Adrenal gland (tissue), 19 donors: ENCODE measurements at places on chromosomes 6 and 20.

DNA sequence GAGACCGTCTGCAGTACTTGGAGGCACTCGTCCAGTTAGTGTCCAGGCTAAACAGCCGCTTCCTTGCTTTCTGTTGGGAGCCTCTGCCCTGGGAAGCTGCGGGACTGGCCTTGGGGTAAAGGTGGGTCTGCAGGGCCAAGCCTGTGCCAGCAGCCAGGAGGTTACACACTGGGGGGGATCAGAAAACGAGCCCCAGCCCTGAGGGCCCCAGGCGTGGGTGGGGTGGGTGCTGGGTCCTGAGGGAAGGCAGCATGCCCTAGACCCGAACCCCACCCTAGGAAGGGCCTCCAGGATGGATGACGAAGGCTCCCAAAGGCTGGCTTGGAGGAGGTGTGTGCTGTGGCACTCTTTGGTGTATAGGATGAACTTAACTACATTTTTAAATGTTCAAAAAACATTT is 335.2 kb downstream of the ZFAND3 start:
- no peak for DNase-seq

DNA sequence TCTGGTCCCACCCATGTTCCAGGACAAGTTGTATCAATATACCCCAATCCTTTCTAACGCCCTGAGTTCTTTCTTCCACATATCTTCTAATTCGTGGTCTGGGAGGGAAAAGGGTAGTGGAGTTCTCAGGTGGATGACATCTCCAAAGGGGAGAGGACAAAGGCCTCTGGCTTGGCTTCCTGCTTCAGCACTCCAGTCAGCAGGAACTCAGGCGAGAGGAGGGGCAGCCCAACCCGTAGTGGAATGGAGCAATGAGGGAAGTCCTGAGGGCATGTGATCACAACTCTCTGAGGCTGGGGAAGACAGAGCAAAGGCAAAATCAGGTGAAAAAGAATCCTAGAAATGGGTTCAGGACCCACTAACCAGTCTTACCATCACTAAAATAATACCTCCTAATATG is 9.6 kb upstream of the NRM start:
- DNase-seq, result no peak

- no peak for DNase-seq
Measured at GRCh38 chr6:155352811-155353210, 38.5 kb upstream of the TFB1M start.

DNA sequence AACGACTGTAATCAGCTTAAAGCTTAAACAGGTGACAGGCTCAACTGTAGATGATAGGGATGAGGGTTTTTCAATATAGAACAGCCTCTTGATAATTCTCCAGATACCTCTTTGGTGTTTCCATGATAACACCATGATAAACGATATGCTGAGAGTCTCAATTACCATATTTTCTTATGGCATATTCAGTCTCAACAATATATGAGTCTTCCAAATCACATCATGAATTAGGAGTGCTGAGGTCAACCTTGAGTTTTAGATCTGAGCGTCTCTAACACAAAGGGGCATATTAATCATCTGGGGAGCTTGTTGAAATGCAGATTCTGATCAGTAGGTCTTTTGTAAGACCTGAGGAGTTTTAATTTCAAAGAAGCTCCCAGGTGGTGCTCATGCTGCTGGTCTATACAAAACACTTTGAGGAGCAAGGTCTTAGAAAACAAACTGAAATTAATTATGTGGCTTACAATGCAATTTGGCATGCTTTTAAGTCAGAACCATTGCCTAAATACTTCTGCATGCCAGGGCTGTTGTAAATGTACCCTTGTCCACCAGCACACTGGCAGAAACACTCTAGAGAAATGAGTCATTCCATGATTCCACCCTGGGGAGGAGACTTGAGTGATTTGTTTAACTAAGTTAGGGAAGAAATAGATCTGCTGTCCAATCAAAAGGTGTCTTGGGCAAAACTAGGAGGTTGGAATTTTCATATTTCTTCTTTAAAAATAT is 49.6 kb downstream of the PTCHD4 start:
- DNase-seq, result no peak

DNA sequence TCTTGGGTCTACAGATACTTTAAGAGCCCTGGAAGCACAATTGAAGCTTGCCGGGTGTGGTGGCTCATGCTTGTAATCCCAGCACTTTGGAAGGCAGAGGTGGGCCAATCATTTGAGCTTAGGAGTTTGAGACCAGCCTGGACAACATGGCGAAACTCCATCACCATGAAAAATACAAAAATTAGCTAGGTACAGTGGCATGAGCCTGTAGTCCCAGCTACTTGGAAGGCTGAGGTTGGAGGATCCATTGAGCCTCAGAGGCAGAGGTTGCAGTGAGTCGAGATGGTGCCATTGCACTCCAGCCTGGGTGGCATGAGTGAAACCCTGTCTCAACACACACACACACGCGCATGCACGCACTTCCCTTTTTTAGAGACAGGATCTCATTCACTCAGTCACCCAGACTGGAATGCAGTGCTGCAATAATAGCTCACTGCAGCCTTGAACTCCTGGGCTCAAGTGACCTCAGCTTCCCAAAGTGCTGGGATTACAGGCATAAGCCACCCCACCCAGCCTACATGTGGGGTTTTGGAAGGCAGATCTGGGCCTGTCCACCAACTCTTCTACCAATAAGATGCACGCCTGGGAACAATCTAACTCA is 182.5 kb upstream of the JARID2 start:
- DNase-seq, result peak; percentile 45

DNA sequence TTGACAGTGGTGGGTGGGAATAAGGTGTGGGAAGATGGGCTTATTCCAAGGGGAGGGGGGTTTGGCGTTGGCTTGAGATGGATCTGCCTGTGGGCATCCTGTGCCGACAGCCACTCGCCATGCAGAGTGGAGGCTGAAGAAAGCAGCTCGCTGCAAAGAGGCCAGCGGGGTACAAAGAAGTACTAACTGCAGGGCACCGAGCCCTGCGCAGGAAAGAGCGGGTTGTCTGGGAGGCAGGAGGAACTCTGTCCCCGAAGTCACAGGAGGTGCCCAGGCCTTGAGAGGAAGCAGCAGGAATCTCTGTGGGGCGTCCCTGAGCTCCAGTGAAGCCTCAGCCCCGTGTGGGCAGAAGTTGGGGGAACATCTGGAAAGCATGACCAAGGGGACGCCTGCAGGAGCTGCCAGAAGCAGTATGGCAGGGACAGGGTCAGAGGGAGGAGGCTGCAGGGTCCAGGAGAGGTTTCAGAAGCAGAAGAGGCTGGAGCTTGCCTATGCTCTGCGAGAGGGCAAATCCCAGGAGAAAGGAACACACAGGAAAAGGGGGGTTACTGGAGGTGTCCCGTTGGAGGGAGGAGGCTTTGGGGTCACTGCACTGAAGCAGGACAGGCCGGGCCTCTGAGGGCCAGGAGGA is 77.2 kb downstream of the THBS2 start:
- no peak for DNase-seq

DNA sequence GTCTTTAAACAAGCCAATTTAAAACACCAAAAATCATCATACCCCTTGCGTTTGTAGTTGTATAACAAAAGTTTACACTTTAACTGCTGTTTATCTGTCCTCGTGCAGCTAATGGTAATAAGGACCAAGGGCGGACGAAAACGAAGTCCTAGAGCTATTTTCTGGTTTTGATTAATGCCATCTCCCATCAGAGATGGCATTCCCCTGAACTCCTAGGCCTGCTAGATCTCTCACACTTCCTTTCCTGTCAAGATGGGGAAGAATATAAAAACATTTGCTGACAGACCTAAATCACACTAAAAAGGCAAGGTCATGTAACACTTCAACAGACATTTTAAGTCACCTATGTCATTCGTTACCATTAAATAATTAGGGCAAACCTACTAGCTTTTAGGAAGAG is 9.5 kb downstream of the DEK start:
- no peak for DNase-seq

GRCh38 chr6:11614534-11615213 is 77.1 kb downstream of the TMEM170B start:
- DNase-seq, result no peak

DNA sequence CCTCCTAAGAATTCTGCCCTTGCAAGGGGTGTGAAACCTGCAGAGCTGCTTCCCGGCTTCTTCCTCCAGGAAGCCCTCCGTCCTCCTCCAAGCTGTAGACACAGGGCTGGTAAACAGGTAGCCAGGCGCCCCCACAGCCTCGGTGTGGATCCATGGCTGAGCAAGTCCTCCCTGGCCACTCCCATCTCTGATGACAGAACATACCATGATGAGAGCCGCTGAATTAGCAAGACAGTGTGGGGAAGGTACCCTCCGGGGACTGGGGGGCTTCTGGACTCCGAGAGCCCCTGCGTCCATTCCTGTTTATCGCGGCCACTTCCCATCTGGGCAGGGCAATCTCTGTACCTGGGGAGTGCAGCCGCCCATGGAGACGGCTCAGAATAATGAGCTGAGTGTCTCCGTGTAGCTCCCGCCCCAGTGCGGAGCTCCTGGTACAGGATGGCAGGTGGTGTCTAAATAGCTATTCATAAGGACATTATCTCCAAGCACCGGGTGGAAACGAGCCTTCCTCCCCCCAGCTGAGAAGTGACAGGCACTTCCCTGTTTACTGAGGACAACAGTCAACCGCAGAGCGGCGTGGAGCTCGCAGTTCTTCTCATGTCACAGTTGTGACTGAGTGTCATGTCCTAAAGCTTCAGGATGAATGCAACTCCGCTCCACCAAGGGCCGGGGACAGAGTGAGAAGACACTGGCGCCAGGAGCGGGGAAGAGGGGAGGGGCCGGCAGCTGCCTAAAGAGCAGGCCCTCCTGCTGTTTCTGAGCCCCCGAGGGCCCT is 22.7 kb upstream of the NTSR1 start:
- DNase-seq, result peak; percentile 60

GRCh38 chr6:163900570-163900969 is 486.1 kb downstream of the QKI start:
- no peak for DNase-seq

DNA sequence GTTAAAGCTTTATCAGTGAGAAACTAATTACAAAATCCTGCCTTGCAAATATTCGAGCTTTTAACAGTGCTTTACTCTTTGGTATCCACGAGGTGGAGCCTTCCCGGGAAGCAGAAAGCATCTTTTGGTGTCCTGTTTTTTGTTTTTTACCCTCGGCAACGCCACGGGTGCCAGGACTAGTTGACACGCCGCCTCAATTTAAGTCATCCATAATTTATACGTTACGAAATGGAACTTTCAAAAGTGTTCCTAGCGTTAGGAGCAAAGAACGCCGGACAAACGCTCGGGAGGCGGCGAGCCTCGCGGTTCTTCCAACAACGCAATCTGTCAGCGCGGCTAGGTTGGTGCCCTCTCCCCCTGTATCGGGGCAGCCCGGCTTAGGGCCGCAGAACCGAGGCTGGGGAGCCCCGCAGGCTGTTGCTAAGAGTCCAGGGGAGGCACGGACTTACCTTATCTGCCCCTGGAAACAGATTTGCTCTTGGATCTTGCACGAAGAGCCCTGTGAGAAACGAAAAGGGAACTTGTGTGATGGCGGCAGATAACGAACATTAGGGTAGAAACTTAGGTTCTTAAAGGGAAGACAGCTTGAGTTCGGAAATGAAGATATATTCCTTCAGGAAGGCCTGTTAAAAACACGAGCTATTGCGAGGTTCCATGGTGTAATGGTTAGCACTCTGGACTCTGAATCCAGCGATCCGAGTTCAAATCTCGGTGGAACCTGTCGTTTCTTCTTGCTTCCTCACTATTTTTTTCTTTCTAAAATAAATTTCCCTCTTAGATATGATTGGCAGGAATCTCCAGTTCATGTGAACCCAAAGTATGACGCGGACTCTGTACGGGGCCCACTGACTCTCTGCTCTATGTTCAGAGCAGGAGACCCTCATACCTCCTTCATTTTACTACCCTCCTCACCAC is 46.2 kb upstream of the ZNF184 start:
- peak; percentile 86 for DNase-seq

GRCh38 chr6:90764001-90764400 is 177.1 kb upstream of the MAP3K7 start:
- DNase-seq, result no peak

DNA sequence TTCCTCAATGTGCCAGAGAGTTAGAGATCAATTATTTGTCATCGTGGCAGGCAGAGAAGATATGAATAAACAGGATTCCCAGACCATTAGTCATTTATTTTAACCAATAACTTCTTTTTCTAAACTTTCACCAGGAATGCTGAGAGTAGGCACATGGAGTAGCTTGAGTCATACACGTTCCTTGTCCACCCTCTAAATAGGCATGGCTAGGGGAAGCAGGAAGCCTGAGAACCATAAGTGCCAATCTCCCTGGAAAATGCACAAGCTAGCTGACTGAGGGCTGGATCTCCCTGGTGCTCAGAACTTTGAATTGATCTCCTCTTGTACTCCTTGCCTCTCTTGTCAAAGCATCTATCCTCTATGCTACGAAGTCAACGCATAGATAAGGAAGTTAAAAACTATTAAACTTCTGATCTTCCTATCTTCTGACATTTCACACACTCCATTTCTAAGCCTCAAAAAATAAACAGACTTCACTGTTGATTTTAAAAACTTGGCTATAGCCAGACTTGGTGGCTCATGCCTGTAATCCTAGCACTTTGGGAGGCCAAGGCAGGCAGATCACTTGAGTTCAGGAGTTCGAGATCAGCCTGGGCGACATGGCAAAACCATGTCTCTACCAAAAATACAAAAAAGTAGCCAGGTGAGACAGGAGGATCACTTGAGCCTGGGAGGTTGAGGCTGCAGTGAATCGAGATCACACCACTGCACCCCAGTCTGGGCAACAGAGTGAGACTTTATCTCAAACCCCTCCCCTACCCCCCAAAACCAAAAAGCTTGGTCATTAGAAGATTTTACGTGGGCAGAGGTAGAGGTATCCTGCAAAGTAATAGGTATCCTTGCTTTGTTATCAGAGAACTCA is 11.8 kb downstream of the ADTRP start:
- peak; percentile 47 for DNase-seq
